ENCODE measurements at places on chromosomes 1 and 21.

DNA sequence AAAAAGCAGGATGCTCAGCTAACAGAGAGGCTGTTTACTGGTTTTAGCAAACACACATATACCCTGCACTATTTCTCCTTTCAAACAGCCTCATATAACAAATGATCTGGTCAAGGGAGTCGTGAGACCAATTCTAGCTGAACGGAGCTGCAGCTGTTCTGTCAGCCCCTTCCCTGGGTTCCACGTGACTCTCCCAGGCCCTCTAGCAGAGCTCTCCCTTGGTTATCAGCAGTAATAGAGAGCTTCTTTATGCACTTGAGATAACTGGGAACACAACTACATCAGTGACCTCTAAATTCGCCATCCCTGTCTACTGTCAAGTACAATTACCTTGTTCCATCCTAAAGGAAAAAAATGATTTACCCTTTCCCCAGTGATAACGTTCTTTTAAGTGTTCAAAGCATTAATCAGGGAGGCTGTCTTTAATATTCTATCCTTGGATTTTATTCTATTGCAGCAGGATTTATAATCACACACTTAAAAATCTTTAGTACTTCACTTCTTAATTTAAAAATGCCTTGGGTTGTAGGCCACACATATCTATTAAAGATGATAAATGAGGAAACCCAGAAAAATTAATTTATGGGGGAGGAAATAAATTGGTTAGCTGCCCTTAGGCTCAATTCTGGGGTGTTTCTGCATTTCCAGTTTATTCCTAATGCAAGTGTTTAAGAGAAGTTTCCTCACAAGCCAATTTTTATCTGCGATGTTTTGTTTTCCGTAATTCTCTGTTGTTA is 28.2 kb downstream of the PTGER3 start:
- no peak for DNase-seq

- no peak for DNase-seq
Observed at GRCh38 chr1:181023265-181024057, 791 bp upstream of the STX6 start.

GRCh38 chr21:32200029-32200428 is 78.8 kb downstream of the MIS18A start:
- no peak for DNase-seq

DNA sequence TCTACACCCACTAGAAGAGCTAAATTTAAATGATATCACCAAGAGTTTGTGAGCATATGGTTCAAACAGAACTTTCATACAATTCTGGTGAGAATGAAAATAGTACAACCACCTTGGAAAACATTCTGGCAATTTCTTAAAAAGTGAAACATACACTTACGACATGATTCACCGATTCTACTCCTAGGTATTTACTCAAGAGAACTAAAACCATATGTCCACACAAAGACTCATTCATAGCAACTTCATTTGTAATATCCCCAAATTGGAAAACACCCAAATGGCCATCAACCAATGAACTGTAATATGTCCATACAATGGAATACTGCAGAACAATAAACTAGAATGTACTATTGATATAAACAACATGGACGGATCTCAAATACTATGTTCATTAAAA is 51.2 kb upstream of the ADAM30 start:
- no peak for DNase-seq

- no peak for DNase-seq
Observed at GRCh38 chr1:212981571-212982328, 31.4 kb downstream of the VASH2 start.

- no peak for DNase-seq
Observed at GRCh38 chr1:22089134-22089571, 36.6 kb downstream of the CDC42 start.

- no peak for DNase-seq
Observed at GRCh38 chr1:45621501-45621836, 2.4 kb downstream of the CCDC17 start.

GRCh38 chr1:220224033-220224432 is 48.2 kb downstream of the RAB3GAP2 start:
- DNase-seq = no peak

DNA sequence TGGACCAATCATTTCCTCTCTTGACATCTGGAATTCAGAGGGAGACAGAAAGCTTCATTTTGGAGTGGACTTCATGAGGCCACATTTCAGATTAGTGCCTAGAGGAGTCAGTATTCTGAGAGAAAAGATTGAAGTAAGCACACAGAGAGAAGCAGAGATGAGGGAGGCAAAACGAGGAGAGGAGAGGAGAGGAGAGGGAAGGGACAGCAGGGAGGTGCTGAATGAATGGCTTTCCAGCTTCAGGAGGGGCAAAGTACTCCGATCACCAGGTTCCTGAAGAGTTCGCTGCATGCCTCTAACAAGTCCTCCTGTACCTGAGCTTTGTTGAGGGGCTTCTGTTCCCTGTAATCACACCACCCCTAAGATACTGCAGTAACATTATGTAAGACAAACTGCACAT is 76.0 kb downstream of the NRIP1 start:
- no peak for DNase-seq
